NCI-H2171 treated with DMSO at 0.1 percent for 48 hours (cell line): ENCODE measurements at places on chromosomes 16 and 17.

GRCh38 chr17:76009969-76010661 lies 9.5 kb downstream of the CDK3 start:
- DNase-seq = no peak

GRCh38 chr17:39867084-39867879 lies 720 bp upstream of the ZPBP2 start:
- no peak for DNase-seq

GRCh38 chr16:50856991-50857390 lies 115.1 kb downstream of the CYLD start:
- DNase-seq = no peak

DNA sequence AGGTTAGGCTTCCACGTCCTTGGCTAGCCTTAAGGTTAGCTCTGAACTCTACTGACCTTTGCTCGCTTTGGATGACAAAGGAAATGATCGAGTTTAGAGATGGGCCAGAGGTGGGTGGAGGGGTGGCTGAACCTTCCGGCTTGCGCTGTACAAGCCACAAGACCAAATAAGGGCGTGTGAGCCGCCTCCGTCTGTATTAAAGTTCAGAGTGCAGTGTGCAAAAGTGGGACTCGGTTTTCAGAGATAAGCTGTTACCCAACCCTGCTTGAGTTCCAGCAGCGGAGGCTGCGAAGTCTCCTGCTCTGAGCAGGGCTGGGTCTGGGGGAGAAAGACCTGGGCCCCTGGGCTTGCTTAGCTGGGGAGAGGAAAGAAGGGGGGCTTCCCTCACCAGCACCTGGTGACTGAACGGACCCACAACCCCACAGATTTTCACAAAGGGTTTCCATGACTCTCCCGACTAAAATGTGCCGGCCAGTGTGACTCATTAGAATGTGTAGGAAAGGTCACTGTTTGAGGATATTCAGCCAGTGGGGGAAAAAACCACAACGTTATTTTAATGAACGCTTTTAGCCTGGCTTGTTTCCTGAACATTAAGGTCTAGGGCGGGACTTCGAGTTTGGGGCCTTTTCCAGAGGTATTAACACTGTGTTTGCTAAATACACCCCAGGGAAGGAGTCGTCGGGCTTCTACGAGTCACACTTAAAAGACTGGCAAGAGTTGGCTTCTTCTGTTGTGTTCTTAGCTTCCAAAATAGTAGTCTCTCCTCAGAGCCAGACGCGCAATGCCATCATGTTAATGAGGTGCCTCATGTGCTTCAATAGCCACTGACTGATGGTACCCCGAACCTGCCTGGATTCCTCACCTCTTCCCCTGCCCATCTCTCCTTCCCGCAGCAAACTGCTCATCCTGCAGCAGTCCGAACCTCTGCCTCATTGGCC lies 67.0 kb downstream of the CENPV start:
- no peak for DNase-seq

GRCh38 chr16:46836534-46837530 lies 5.9 kb upstream of the C16orf87 start:
- no peak for DNase-seq

DNA sequence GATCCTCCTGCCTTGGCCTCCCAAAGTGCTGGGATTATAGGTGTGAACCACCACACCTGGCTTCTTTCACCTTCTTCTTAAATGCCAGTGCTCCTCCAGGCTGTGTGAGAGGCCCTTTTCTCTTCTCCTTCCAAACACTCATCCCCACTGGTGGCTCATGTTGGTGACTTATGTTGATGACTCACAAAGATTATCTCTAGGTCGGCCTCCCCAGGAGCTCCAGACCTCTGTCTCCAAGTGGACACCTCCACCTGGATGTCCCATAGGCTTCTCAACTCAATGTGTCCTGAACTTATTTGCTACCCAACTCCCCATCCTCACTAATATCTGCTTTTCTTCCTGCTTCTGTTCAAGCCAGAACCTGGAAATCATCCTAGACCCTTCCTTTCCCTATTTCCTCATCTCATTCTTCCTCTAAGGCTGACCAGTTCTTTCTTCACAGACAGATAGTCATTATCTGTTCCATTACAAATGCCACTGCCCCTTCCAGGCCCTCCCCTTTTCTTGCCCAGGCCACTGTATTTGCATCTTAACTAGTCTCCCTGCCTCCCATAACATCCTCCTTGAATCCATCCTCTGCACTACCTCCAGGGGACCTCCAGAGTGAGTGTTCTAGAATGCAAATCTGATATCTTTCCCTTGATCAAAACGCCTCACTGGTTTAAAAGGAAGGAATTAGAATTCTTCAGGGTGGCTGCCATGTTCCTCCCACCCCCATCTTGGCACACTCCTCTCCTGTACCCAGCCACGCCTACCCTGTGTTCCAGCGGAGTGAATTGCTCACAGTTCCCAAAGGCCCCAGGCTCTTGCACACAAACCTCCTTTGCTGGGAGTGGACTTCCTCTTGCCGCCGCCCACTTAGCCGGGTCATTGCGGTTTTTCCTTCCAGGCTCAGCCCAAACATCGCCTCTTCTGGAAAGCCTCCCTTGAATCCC lies 34.8 kb upstream of the FBXO47 start:
- no peak for DNase-seq

DNA sequence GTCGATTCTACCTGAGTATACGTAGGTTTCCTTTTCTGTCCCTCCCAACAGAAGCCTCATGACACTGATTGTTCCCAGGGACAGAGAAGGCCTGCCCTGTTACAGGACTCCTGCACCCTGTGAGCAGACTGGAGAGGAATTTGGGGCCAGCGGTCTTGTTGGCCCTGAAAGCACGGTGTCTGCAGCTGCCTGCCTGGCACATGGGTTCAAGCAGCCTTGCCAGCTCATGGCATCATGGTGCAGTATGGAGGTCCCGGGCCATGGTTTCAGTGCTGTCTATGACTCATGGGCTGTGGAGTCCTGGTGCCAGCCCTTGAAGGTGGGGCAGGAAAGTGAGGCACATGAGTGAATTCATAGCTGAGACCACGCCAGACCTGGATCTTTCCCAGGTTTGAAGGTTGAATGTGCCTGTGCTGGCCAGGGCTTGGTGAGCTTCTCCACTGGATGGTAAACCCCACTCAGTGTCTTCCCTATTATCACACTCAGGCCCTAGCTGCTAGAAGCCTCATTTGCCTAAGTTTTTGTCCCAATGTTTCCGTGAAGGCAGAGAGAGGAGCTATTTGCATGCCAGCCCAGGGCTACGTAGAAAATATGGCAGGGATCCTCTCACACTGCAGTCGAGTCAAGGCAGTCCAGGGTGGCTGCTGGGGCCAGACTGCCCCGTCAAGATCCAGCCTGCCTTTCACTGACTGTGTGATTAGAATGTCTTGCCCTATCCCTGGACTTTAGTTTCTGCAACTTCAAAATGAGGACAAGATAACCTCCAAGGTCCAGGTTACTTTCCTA lies 277.2 kb upstream of the CCL2 start:
- DNase-seq = no peak

GRCh38 chr17:74528491-74529199 lies 2.6 kb downstream of the CD300LB start:
- DNase-seq = no peak

- DNase-seq = no peak
These were observed 22.1 kb upstream of the FASN start for GRCh38 chr17:82120148-82120547.

GRCh38 chr17:65065906-65066305 lies 9.4 kb upstream of the GNA13 start:
- no peak for DNase-seq

GRCh38 chr16:89344458-89344834 lies 126.9 kb downstream of the ZNF778 start:
- no peak for DNase-seq

GRCh38 chr17:71666047-71666446 lies 454.8 kb upstream of the SOX9 start:
- no peak for DNase-seq

- no peak for DNase-seq
These were observed 37.5 kb downstream of the ADCY7 start for GRCh38 chr16:50303605-50304466.

DNA sequence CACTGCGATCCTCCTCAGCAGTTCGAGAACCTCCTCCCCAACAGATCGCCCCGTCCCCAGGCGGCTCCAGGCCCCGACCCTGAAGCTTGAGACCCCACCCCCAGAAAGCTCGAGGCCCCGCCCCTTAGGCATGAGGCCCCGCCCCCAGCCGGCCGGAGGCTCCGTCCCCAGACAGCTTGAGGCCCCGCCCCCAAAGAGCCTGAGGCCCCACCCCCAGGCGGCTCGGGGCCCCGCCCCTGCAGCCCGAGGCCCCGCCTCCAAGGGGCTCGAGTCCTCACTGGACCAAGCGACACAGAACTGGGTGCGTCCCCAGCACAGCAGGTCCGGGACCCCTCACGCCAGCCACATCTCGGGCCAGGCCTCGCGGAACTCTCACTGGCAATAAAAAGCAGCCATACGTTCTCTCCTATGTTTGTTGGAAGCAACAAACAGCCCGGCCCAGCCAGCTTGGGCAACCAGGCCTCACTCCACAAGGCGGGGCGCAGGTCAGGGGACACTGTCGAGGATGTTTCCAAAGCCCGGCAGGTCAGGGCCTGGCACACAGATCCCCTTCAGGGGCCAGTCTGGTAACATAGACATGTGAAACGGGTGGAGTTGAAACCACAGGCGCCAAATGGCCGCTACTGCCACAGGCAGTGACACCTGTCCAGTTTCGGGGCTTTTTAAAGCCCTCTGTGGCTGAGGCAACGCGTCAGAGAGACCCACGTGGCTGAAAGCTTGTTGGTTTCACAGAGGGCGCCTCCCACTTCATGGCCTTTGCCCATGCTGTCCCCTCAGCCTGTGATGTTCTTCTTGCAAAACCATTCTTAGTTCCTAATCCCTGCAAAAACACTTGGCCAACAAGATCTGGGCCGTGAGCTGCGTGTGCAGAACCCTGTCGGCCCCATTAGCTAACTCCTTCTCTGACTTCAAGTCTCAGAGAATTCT lies 224.2 kb downstream of the PARN start:
- no peak for DNase-seq

- DNase-seq = no peak
These were observed 71.5 kb upstream of the RCVRN start for GRCh38 chr17:9976283-9977179.

DNA sequence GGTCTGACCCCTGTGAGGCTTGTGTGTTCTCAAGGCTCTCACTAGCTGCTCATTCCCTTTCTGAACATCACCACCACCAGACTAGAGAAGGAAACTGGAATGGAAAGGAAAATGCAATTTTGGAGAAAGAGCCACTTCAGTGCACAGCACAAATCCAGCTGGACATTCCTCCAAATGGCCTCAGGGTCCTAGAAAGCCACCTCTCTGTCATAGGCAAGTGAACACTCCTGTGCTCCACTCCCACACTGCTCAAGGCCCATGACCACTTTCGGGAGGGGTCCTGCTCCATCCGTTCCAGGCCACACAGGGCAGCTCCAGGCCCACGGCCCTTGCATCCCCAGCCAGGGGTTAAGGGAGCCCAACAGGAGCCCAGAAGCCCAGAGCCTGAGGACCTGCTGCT lies 2.6 kb downstream of the LRRC75A start:
- DNase-seq = no peak

- DNase-seq = no peak
These were observed 174.1 kb downstream of the RGS9 start for GRCh38 chr17:65311261-65311660.

DNA sequence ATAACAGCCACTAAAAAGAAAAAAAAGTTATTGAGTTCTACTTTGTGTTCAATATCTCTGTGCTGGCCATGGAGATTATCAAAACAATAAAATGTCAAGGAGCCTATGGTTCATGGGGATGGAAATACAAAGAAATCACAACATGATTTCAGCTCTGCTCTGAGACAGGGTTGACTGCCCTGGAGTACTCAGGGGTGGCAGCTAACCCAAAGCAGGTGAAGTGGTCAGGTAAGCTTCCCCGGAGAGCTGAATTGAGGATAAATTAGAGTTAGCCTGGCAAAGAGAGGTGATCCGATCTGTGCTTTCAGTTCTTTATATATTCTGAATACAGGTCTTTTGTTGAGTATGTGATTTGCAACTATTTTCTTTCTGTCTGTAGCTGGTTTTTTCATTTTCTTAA lies 119.3 kb upstream of the TMEM97 start:
- no peak for DNase-seq

DNA sequence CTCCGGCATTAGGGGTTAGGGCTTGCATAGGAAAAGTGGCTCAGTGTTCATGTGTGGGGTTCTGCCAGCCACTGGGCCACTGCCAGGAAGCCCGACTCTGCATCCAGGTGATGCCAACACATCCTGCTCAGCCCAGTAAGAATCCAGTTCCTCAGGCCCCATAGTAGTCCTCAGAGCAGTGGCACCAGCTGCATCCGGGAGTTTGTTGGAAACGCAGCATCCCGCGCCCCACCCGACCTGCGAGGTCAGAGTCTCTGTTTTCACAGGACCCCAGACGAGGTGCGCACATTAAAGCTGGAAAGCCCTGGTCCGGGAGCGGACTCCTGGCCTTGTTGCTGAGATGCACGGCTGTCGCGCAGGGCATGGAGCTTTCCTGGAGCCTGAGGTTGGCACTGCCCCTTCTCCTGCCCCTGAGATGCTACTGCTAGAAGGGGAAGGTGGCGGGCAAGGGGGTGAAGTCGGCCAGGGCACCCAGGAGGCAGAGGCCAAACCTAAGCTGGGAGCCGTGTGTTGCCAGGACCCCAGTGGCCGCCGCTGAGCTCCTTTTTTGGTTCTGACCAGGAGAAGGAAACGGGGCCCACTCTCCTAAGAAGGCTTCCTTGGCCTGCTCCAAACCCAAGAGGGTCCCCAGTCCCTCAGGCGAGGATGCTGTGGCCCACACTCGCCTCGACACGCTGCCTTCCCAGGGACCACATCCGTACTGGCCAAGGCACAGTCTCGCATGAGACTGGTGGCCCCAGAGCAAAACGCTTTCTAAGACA lies 44.4 kb downstream of the NOS2 start:
- DNase-seq = no peak

DNA sequence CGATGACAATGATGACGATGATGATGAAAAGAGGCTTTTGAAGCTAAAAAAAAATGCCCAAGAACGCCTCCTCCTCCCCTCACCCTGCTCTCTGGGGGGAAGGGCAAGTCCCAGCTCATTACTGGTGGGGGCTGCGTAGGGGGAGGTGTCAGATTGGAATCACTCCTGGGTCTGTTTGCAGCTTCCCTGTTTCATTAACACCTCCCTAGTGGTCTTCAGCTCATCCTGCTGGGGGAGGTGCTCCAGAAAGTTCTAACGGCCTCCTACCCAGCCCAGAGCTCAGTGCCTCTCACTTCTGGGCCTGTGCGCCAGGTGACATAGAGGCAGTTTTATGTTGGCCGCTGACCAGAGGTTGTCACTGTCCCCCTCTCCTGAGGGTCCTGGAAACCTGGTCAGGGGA lies 12.7 kb downstream of the MRM1 start:
- DNase-seq = no peak

DNA sequence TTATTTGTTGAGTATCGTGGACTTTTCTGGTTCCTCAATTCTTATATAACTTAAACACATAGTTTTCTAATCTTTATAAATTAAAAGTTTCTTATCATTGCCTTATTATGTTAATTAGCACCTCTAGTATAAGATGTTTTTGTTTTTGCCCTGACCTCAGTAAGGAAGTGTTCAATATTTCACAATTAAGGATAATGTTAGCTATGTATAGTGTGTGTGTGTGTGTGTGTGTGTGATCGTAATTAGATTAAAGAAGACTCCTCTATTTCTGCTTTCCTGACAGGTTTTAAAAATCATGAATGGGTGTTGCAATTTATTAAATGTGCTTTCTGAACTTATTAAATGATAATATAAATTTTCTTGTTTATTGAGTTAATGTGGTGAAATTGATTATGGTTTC lies 12.0 kb downstream of the IL21R start:
- DNase-seq = no peak

GRCh38 chr16:1907226-1907860 lies 10.9 kb downstream of the HS3ST6 start:
- DNase-seq = no peak

- no peak for DNase-seq
These were observed 45.8 kb downstream of the WNT3 start for GRCh38 chr17:46772475-46773220.

- DNase-seq = no peak
These were observed 56.8 kb upstream of the RPH3AL start for GRCh38 chr17:409308-409847.
